WERI-Rb-1 (cell line): ENCODE measurements at places on chromosomes 2 and 18.

GRCh38 chr2:609449-609848, 67.8 kb downstream of the TMEM18 start:
- peak; percentile 3 for DNase-seq

DNA sequence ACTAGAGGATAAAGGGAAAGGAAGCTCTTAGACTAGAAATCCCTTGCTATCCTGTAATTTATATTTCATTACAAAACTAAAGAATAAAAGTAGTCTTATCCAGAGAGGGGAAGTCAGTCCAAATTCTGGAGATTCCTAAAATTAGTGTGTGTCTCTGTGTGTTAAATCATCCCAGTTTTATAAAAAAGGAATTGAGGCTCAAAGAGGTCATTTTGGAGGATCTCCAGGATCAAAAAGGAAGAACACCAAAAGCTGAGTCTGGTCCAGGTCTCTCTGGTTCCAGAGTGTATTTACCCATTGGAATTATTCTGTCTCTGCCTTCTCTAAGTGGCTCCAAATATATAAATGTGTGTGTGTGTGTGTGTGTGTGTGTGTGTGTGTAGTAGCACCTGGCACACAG, 166.7 kb downstream of the NRXN1 start:
- DNase-seq = no peak

GRCh38 chr2:197711578-197711977, 6.4 kb downstream of the MARS2 start:
- DNase-seq = no peak

DNA sequence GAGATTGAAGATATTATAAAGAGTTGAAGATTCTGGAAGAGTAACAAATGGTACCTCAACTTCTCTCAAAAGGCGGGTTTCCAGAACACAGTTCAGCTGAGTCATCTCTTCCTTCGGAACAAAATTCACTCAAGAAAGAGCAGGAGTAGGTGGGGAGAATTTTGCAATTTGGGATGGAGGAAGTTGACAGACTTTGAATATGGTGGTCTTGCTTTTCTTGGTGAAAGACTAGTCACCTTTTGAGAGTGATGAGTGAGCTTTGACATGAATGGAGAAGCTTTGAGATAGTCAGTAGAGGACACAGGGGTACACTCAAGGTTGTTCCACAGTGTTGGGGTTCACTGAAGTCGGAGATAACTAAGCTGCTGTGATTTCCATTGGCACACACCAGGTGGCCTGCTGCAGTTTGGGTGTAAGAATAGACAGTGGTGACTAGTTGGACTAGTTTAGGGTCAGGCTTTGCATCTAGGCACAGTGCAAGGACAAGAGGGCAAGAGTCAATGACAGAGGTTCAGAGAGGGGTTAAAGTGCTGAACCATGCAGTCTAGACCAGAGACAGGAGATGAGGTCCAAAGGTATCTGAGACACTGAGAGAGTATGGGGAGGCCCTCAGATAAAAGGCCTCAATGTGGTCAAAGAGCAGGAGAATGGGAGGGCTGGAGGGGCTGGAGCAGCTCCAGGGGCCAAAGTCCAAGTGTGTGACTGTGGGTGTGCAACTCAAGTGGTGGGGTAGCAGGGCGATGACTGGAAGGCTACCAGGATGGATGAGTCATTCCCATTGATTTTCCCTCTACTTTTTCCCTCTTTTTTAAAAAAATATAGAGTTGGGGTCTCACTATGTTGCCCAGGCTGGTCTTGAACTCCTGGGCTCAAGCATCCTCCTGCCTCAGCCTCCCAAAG, 7.7 kb downstream of the CCL20 start:
- no peak for DNase-seq

GRCh38 chr2:215901796-215902195, 111.6 kb downstream of the MREG start:
- no peak for DNase-seq

- DNase-seq = no peak
These were observed 182.5 kb upstream of the NXPH2 start for GRCh38 chr2:138962686-138963085.

- no peak for DNase-seq
These were observed 189.2 kb downstream of the CD226 start for GRCh38 chr18:69758458-69758857.

GRCh38 chr18:53541924-53542323, 682.5 kb downstream of the MBD2 start:
- DNase-seq = no peak

DNA sequence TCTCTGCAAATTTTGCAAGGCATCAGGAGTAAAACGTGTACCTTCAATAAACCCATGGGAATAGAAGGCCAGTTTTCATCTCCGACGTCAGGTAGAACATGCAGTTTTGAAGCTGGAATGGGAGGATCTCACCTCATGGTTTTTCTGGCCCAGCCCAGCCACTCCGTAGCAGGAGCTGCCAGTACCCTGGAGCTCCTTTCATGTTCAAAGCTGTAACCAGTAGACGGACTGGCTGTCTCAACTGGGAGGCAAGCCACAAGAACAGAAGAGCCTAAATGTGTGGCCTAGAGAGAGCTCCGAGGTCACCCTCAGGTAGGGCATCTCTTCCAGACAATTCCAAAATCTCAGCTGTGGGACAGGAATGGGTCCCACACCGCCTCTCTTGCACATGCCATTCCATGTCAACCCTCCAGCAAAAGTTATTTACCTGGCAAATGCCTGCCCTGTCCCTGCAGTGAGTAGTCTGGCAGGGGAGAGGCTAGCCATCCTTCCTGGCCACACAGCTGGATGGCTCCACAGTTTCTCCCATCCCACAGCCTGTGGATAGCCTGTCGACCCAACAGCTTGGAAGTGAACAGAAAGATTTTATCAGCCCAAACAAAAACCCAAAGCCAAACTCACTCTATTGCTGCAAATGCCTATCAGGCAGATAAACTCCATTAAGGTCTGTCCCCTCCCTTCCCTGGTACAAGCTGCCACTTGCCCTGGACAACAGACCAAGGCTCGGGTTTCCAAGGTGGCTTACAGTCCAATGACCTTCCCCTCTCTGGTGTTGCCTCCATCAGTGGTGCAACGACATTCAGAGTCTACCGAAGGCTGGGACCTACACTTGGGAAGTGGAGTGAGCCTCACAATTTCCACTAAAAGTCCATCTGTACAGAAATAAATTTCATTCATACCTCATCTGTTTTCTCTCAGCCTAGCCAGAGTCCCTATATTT, 27.8 kb downstream of the CRACDL start:
- DNase-seq = peak; percentile 51

DNA sequence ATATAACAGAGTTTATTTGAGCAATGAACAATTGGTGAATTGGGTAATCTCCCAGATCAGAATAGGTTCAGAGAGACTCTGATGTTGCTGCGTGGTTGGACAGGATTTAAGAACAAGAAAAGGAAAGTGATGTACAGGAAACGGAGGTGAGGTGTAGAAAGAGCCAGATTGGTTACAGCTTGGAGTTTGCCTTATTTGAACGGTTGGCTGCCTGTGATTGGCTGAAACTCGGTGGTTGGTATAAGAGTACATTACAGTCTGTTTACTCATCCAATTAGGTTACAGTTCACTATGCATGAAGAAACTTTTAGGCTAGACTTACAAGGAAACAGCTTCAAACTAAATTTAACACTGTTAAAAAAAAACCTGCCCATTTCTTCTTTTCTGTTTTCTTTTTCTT, 68.0 kb upstream of the CABLES1 start:
- DNase-seq = no peak

- no peak for DNase-seq
These were observed 5.6 kb downstream of the PDCD1 start for GRCh38 chr2:241852981-241853631.

DNA sequence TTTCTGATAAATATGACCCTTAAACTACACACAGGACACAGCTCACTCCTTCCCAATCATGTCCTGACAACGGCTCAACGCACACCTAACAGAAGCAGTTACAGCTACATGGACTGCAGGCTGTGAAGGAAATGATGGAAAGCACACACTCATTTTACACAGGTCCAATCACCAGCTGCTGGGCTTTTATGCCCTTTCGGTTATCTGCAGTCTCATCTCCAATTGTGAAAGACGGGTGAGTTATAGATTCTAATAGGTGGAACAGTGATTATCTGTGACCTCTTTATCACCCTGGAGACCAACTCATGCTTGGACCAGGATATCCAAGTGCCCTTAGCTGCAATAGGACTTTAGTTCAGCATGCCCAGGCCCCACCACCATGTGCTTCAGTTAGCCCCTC, 110.4 kb upstream of the CREB1 start:
- DNase-seq = no peak

DNA sequence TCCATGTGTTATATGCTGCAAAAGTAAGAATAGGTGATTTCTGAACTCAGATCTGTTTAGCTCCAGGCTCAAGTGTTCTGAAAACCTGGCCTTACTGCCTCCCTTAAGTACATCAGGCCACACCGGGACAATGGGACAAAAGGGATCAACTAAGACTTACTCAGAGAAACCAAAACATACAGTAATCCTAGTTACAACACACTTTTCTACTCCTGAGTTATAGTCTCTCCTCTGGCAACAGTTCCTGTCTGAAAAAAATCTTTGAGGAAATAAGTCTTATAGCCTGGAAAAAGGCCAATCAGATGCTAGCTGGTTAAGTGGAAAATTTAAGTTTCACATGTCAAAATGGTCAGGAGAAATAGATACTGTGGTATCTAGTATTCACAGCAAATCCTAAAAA, 5.6 kb downstream of the METTL5 start:
- DNase-seq = no peak

DNA sequence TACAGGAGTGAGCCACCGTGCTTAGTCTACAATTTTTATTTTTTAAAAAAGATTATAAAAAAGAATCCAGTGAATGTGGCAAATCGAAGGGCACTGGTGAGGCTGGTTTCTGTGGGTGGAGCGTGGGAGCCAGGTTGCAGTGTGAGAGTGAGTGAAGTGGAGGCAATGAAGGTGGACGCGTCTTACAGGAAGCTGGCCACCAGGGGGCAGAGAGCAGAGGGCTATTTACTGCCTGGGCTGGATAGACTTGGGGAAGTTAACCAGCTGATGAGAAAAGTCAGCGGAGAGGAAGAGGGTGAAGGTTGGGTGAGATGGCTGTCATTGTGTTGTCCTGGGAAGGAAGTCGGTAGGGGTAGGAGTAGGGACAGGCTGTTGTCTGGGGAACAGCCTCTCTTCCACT, 6.8 kb downstream of the SCTR start:
- peak; percentile 68 for DNase-seq

DNA sequence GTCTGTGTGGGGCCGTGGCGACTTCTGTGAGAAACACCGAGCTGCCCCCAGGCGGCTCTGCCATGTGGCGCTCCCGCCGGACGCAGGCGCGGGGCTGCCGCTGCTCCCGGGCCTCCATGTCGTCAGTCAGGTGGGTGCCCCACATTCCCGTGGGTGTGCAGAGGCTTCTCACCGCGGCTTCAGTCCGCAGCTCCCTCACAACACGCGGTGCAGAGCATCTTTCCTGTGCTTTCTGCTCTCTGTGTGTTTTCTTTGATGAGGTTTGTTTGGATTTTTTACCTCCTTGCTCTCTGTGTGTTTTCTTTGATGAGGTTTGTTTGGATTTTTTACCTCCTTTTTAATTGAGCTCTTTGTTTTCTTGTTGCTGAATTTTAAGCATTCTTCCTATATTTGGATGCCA, 13.0 kb downstream of the AQP12A start:
- no peak for DNase-seq

DNA sequence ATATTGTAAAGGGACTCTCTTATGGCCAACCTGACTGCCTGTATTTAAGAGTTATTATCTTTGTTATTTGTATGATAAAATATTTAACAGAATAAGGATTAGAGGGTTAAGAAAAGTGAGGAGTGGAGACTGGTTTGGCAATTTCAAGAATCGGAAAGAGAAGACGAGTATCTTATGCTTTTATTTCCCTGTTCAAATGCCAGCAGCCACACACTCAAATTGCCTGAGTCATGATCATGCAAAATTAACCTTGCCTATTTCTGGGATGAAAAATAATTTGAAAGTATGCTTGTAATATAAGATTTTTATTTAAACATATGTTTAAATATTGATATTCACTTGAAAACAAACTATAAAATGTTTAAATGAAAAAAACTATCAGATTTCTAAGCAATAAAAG, 188.6 kb downstream of the CD226 start:
- no peak for DNase-seq

DNA sequence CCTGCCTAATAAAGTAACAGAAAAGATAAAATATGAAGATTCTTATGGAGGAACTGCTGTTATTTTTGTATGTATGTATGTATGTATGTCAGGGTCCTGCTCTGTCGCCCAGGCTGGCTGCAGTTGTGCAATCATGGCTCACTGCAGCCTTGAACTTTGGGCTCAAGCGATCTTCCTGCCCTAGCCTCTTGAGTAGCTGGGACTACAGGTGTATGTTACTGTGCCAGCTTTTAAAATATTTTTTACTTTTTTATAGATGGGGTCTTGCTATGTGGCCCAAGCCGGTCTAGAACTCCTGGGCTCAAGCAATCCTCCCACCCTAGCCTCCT, 26.7 kb downstream of the ANKRD29 start:
- DNase-seq = no peak

- no peak for DNase-seq
These were observed 129.5 kb upstream of the TTC27 start for GRCh38 chr2:32498306-32498705.

DNA sequence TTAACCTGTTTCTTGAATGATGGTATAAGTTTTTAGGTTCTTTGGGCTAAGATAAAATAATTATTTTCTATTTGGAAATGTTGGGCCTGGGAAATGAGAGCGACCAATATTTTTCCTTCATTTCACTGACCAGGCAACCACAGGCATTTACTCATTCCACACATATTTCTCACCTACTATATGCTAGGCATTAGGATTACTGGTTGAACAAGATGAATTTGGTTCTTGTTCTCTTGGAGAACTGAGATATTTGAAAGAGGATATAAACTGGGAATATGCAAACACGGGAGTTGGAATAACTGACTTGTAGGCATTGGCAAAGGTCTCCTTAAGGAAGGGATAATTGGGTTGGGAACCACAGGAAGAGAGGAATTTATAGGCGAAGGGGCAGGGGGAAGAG, 3.9 kb upstream of the MYL1 start:
- no peak for DNase-seq

- no peak for DNase-seq
These were observed 45.4 kb upstream of the SCN1A start for GRCh38 chr2:166173263-166173662.

DNA sequence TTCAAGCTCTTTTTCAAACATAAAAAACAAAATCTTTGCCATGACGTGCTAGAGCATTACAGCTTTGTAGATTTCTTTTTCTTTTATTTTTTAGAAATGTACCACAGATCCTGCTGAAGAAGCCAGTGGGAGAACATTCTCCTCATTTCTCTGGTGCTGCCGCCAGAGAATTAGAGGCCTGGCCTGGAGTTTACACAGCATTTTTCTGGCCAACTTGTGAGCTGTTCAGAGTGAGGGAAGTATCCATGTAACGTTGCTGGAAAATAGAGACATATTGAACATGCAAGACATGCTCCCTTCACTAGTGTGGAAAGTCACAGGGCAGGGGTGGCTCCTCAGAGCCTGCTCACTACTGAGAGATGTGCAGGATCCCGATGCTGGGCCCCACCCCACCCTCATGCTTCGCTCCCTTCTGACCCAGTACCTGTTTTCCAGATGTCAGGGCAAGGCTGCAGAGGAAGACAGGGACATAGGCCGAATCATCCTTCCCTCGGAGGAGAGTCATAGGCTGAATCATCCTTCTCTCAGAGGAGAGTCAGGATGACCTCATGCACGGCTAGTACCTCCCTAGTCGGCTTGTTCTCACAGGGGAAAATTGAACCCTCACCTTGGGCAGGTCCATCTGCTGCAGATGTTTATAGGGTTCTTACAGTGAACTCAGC, 298.5 kb downstream of the INSIG2 start:
- no peak for DNase-seq

- DNase-seq = no peak
These were observed 31.3 kb upstream of the LRATD1 start for GRCh38 chr2:14601156-14601770.
